ENCODE measurements at places on chromosomes 6 and 20.
A peak's percentile ranks its signal among the peaks of the same experiment; 100 is the strongest.

GRCh38 chr6:29641430-29642148, 8.6 kb upstream of the GABBR1 start:
- DNase-seq: no peak

DNA sequence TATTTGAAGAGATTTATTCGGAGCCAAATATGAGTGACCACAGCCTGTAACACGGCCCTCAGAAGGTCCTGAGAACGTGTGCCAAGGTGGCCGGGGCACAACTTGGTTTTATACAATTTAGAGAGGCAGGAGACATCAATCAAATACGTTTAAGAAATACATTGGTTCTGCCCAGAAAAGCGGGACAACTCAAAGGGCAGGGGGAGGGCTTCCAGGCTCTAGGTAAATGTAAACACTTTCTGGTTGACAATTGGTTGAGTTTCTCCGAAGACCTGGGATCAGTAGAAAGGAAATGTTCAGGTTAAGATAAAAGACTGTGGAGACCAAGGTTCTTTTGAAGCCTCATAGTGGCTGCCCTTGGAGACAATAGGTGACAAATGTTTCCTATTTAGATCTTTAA, 18.9 kb upstream of the KIF25 start:
- DNase-seq: no peak

GRCh38 chr6:164184410-164184809, 769.9 kb downstream of the QKI start:
- DNase-seq: no peak

DNA sequence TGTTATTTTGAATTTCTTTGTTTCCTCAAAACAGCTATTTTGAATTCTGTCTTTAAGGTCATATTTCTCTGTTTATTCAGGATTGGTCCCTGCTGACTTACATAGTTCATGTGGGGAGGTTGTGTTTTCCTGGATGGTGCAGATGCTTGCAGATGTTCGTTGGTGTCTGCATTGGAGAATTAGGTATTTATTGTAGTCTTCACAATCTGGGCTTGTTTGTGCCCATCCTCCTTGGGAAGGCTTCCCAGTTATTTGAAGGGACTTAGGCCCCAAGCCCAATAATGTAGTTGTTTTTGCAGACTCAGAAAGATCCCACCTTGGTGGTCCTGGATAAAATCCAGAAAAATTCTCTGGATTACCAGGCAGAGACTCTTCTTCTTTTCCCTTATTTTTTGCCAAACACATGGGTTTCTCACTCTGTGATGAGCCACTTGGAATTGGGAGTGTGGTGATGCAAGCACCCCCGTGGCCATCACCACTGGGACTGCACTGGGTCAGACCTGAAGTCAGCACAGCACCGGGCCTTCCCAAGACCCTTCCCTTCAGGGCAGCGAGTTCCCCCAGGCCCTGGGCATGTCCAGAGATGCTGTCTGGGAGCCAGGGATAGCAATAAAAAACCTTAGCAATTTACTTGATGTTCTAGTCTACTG, 81.6 kb upstream of the EZR start:
- no peak for DNase-seq

- DNase-seq: peak; percentile 62
Observed at GRCh38 chr6:1604158-1605003, 5.3 kb upstream of the FOXC1 start.

- no peak for DNase-seq
Observed at GRCh38 chr6:83849610-83850009, 3.5 kb upstream of the RIPPLY2 start.

- DNase-seq: no peak
Observed at GRCh38 chr6:93940381-93940780, 521.0 kb upstream of the EPHA7 start.

DNA sequence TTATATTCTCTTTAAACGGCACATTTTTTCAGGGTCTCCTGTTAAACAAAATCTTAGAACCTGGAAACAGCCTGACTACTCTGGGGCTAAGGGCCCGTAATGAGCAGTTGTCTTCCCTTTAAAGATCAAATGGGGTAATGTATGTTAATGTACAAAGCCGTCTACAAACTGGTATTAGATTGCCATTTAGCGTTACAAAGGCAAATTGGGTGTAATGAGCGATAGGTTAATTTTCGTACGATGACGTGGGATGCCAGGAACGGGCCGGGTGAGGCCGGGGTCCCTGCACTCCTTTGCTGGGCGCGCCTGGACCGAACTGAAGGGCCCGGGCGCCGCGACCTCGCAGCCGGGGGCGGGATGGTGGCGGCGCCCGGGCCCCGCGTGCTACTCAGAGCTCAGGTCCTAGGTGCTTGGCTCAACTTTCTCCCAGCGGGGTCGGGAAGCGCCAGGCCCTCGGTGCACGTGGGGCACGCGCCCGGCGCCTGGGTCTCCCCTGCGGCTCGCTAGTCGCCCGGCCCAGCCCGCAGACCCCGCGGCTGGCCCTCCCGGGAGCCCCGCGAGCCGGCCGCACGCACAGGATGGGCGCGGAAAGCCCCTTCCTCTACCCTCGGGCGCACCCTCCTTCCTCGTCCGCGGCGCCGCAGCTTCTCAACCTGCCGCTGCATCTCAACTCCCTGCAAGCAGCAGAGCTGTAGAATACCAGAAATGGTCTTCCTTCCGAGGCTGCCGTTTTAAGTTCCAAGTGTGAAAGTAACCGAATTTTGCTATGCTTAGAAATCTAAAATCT, 5.9 kb downstream of the NKX2-4 start:
- no peak for DNase-seq

GRCh38 chr20:34980543-34981233, 25.0 kb downstream of the MYH7B start:
- no peak for DNase-seq

GRCh38 chr6:158645064-158646022, 800 bp upstream of the DYNLT1 start:
- DNase-seq: no peak

- DNase-seq: no peak
Observed at GRCh38 chr6:121491576-121491975, 56.1 kb downstream of the GJA1 start.

- no peak for DNase-seq
Observed at GRCh38 chr20:41082306-41082705, 53.7 kb downstream of the TOP1 start.

DNA sequence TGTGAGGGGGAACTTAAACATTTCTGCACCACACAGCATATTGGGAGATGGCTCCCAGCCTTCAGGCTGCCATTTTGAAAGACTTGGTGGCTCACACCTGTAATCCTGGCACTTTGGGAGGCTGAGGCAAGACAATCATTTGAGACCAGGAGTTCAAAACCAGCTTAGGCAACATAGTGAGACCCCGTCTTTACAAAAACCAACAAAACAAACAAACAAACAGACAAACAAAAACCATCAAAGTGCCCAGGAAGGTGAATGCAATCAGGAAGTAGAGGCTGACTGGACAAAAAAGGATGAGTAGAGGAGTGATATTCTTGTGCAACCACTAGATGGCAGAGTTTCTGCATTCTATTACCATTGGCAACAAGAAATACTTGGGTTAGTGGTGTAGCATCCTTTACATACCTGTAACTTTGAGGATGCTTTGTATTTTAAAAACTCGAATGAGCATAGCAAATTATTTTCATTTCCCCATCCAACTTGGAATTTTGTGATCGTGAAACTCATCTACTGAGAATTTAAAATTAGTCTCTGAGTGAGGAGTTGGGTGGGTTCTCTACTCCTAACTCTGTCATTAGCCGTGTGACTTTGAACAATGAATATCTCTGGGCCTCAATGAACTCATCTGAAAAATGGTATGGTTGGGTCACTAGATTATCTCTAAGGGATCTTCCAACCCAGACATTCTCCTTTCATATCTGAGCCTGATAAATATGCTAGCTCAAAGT, 84.4 kb downstream of the CRYBG1 start:
- DNase-seq: no peak

DNA sequence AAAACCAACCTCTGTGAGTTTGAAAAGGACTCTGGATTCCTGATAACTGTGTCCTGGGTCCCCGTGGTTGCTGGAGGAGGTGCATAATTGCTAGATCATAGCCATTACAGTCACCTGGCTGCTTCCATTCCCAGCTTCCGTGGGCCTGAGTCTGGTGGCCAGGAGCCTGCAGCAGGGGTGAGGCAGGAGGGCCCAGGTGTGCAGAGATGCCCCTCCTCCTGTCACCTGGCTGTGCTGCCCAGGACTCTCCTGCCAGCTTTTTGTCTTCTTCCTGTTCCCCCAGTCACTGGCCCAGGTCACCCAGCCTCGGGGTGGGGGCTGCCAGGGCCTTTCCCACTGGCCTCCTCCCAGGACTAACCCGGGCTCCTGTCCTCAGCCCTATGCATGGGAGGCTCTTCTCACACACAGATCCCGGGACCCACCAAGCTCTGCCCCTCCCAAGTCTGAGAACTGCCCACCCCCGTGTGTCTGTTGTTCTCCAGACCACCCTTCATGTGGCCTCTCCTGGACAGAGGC, 30.0 kb downstream of the RAET1L start:
- DNase-seq: no peak

DNA sequence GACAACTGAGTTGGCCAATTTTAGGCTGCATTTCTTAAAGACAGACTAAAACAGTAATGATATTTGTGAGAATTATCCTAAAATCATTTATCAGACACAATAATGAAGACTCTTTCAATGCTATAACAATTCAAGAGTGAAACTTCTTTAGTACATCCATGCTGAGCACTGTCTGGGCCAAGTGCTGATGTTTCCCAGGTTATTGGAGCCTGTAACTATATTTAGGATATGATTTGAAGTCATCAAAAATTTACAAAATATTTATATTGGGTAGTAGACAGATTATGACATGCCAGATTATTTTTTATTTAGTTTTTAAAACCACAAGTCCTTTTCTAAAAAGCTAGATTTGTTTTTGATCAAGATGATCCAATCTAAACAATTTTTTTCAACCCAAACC, 45.1 kb downstream of the FHL5 start:
- no peak for DNase-seq

- DNase-seq: no peak
Observed at GRCh38 chr6:135703621-135704020, 147.9 kb upstream of the PDE7B start.

DNA sequence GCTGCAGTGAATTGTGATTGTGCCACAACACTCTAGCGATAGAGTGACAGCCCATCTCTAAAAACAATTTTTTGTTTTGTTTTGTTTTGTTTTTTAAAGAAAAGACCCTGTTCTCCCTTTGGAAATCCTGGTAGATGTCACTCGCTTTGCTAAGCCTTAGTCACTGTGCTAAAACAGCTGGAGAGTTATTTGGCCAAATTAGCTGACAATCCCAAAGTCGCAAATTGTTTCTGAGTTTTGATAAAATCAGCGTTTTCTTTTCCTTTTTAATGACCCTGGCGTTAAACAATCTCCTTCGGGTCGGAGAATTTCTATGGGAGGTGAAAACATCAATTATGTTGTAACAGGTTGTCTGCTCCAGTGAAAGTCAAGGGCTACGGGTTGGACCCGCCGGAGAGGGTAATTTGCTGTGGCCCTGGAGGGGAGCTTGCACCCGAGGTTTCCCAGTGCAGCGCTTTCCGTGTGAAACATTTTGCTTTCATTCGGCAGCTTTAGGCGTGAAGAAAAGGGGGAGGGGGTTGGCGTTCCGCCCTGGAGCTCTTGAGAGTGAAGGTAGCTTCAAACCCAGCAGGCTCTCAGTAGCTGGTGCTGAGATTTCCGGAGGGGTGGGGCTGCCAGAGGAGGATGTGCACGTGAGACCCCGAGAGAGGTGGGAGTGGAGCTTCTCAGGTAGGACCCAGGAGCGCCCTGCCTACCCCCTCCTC, 296.6 kb downstream of the PHACTR1 start:
- DNase-seq: no peak

- DNase-seq: no peak
Observed at GRCh38 chr6:52571099-52571755, 5.6 kb downstream of the TRAM2 start.

DNA sequence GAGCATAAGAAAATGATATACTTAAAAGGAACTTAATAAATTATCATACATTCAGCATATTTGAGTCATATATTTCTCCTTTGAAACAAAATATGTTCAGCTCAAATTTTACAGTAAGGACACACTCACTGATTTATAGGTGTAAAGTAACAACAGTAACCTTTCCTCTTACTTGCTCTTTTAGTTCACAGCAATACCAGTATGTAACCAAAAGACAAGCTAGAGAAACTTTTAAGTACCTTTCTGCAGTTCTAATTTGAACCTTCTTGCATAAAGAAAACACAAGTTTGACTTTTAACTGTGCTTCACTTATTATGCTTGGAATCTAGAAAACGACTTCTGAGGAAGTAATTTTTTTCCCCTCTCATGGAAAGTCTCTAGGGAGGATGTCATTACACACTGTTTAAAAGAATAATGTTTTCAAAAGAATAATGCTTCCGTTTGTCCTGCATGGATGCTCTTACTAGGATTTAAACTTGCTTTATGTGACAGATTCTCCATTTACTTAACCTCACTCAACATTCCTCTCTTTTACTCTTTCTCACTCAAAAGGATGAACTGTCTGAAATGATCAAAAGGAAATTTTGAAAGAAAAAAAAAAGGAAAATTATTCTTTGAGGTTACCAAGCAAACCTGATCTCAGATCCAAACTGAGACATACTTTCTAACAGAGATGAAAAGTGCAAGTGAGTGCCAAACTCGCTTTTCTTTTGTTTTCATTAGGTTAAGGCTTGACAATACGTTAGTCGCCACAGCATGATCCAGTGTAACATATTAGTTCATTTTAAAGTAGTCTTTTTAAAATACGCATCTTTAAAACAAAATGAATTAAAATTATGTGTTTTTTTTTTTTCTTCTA, 22.4 kb upstream of the CALHM6 start:
- no peak for DNase-seq

DNA sequence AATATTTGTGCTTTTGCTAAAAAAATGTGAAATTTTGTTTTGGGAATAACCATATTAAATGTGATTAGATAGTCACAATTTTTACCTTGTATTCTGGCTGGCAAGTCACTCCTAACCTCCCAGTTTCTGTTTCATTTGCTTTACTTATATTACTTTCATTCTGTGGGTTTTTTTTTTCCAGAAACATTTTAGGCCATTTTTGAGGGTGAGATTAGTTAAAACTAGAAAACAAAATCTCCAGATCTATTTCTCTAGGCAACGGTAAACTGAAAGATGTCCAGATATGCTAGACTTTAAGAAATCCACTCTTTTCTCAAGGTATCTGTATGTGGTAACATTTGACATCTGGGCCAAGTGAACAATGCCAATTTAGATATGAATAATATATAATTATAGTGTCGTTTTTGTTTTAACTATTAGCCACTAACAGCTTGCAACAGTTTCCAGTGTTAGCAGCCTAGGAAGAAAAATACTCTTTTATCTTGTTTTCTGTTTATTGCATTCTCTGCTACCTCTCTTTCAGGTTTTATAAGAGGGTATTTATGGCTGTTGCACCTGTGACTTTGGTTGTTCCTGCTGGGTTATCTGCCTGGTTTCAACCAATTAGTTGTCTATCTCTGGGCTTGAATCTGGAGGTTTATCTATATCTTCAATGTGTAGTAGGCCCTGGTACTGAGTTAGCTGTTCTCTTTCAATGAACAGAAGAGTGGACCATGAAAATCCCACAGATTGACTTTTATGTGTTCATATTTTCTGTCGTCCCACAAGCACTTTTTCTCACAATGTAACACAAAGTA, 260.9 kb downstream of the NKAIN2 start:
- no peak for DNase-seq

DNA sequence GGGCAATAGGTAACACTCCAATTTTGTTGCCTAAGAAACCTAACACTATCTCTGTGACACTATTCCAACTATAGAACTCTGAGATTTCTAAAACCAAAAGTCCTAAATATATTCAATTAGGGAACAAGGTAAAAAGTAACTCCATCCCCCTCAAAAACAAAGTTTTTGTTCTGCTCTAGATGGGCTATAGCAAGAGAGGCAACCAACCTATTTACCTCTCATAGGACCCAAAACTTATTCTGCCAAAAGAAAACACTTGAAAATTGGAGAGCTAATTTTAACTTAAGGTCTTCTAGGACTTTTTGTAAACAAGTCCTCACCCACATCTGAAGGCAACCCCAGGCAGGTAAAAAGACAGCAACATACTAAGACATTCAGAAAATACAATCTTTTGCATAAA, 7.7 kb downstream of the RBM39 start:
- DNase-seq: no peak
